ENCODE measurements at places on chromosomes 3 and 15.

DNA sequence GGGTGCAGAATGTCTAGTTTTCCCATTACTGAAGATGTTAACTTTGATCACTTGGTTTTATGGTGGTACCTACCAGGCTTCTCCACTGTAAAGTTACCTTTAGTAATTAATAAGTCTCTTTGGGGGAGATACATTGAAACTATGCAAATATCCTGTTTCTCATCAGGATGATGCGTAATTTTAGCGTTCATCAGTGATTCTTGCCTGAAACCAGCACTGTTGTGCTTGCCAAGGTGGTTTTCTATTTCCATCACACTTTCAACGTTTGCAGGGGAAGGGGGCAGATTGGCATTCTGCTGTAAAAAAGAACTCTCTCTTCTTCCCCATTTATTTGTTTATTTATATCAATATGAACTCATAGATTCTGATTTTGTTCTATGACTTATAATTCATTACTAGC is 61.0 kb downstream of the SSR3 start:
- DNase-seq, result no peak

DNA sequence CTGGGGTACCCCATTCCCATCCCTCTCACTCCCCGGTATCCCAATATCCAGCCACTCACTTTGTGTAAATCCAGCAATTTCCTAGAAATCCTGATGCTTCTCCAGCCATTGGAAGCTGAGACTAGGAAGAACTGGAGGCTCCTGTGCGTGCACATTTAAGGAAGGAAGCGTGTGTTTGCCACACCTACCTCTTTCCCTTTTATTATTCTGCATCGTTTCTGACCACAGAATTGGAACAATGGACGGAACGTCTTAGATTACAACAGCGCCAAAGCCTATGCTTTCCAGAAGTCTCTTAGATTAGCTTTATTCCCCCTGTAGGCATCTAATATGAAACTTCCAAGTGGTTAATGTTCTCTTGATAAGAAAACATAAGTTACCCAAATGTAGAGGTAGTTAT is 234.8 kb upstream of the TRIM42 start:
- no peak for DNase-seq

DNA sequence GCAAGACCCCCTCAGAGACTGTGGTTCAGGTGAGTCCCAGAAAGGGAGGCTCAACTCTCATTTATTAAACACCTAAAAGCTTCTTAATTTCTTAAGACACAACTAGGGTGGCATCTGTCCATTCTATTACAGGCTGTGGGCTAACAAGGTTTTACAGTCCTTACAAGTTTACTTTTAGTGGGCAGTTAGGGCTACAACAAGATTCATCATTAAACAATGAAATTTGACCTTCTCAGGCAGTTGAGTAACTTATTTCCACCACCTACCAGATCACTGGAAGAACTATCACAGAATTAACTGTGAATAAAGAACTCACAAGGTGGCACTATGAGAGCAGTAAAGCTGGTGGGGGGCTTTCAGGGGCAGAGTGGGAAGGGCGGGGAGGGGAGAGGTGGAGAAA is 132.6 kb downstream of the PLD1 start:
- DNase-seq, result no peak

GRCh38 chr15:31296646-31297574 is 29.7 kb upstream of the KLF13 start:
- no peak for DNase-seq

GRCh38 chr15:79849789-79850188 is 47.0 kb downstream of the MTHFS start:
- DNase-seq, result no peak

DNA sequence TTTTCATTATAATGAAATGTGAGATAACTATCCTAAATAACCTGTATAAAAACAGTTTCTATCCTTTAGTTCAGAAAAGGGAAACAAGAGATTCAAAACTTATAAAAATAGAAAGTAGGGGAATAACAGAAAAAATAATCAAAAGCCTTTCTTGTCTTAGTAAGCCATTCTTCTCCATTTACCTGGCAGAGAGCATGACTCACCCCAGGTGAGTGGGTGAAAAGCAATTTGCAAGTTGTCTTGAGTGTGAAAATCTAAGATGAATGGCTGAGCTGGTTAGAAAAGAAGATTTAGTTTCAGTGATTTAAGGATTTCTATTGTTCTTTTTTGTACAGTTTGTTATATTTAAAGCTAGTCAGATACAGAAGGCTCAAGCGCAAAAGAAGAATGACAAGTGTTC is 702.0 kb downstream of the GRM7 start:
- DNase-seq, result no peak

- DNase-seq, result no peak
These were observed 233.3 kb downstream of the NLGN1 start for GRCh38 chr3:173630849-173631248.

DNA sequence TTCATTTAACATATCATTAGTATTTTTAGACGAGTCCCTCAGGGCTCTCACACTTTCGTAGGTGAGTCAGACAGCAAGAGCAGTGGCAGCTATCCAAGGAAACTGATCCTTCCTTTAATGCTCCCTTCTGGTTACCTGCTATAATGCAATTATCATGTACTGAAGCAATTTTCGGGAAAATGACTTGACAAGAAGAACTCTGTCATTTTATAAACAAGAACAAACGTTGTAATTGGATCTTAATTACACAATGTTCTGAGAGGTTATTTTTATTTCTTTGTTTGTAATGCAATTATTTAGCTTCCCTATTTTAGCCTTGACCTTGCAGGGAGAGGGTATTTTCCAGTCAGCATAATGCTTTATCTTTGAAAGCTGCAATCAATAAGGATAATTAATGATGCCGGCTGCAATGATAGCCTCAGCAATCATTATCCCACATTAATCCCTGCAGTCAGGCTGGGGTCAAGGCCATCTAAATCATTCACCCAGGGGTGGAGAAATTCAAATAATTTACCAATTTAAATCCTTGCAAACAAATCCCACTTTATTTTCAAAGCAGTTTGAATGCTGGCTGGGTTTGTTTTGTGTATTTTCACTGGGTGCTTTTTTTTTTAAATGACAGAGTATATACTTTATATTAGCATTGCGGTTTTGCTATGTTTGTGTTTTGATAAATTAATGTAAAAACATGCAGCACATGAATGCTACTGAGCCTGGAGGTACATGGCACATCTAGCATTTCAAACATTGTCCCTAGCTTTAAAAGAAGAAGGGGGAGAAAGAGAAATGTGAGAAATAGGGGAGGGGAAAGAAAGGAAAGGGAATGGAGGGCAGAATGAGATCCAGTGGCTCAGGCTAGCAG is 249.9 kb downstream of the SHOX2 start:
- DNase-seq, result peak; percentile 60

GRCh38 chr3:68306571-68306970 is 625.8 kb downstream of the TAFA4 start:
- no peak for DNase-seq

GRCh38 chr3:187684880-187685279 is 14.7 kb upstream of the SST start:
- DNase-seq, result no peak

GRCh38 chr3:80096909-80097308 is 329.1 kb upstream of the ROBO1 start:
- no peak for DNase-seq

DNA sequence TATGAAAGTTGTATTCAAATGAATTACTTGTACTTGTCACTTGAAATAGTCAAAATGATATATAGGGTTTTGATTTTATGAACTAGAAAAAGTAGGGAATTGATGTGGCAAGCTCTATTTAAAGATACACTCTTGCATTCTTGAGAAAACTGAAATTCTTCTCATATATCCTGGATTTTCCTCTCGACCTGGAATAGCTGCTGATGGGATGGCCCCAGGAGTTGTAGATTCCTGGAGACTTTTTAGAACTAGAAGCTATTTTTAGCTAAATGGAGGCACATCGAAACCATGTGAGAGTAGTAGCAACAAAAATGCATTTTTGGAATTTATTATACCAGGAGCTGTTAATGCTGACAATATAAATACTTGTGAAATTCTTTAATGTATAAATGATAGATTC is 125.9 kb downstream of the LEKR1 start:
- no peak for DNase-seq

- DNase-seq, result no peak
These were observed 127.7 kb downstream of the LRRK1 start for GRCh38 chr15:101046826-101047225.

GRCh38 chr3:65268426-65268825 is 580.6 kb upstream of the ADAMTS9 start:
- no peak for DNase-seq

DNA sequence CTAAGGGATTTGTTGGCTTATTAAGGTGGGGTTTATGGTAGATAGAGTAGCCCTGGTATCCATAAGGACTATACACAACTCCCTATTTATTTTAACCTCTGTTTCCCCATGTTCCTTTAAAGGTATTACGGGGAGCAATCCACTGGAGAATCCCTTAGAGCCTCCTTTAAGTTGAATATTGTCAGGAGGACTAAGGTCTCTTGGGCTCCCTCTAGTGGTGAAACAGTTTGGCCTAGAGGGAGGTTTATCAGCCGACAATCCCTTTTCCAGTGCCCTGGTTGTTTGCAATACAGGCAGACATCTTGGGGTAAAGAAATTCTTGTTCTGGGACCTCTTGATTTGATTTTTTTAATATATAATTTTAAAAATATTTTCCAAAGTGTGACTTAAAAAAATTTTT is 12.9 kb downstream of the OPA1 start:
- DNase-seq, result peak; percentile 64

DNA sequence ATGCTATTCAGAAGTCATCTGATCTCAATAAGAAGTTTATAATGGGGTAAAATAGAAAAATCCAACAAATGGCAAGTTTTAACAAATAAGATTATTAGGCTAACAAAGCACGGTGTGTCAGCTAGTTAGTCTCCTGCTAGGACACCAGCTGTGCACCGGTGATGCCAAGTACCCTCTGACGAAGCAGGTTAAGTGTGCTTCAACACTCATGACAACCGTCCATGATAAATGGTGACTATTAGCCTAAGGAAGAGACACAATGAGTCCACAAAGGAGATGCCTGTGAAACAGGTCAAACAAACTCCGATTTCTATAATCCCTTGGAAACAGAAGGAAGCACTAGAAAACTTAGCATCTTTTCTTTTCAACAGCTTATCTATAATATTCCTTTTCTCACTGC is 36.5 kb downstream of the ATP13A3 start:
- peak; percentile 68 for DNase-seq

- DNase-seq, result no peak
These were observed 367.6 kb downstream of the UNC13C start for GRCh38 chr15:54345827-54346226.

GRCh38 chr3:12180218-12180617 is 21.5 kb upstream of the TIMP4 start:
- no peak for DNase-seq

DNA sequence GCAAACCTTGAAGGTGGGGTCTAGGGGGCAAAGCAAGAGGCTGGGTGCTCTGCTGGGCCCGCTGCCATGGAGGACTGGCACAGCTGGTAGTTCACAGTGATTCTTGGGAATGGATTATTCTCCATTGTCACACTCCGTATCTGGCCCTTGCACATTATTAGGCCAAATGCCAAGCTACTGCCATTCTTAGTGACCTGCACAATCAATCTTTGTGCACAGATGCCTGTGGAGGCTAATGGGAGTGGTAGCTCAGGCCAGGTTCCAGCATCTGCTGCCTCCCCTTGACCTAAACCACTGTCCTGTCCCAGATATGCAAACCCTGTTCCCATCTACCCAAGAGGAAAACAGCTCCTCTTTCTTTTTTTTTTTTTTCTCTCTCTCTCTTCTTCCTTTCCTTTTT is 67.5 kb downstream of the TIPARP start:
- DNase-seq, result no peak

- no peak for DNase-seq
These were observed 14.2 kb upstream of the RPP14 start for GRCh38 chr3:58291671-58292338.

DNA sequence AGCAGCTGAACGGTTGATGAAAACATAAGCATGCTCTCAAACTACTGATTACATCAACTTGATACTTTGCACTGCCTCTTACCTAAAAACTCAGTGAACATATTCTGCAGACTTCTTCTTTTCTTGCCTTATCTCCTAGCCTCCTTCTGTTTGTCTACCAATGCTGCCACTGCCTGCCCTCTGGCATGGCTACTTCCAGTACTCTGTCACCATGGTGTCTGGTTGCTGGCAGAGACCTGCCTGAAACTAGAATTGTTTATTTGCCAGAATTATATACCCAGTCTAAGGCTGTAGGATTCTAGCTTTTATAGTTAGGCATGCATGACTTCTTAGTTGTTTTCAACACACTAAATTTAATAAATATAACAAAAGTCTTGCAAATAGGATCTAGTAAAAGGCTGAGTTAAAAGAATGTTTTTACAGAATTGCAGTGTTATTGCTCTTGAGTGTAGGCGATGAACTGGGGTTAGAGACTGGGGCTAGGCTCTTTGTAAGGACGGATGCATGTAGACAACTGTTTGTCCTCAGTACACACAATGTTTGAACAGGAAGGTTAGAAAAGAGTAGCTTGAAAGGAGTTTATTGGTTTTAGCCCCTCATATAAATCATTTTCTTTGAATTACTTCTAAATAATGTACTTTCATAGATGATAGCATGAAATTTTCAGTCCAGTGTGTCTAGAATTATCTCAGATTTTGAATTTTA is 116.3 kb downstream of the KCNAB1 start:
- DNase-seq, result no peak

DNA sequence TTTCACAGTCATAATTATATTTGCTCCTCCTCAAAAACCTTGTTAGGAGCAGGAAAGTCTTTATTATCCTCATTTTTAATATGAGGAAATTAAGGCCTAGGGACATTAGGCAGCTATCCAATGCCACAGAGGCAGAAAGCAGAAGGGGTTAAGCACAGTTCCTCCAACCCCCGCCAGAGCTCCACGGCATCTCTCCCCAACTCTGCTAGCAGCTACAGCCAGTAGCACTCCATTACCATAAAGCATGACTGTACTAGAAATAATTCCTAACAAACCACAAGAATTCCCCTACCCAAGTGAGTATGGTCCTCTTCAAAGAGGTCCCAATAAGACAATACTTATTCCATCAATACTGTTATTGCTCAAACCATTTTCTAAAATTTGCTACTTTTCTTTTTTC is 9.8 kb downstream of the HEG1 start:
- no peak for DNase-seq

GRCh38 chr15:74724570-74725224 is 631 bp downstream of the CYP1A1 start:
- DNase-seq, result no peak

- DNase-seq, result no peak
These were observed 1352.2 kb downstream of the SI start for GRCh38 chr3:163726125-163726524.

- no peak for DNase-seq
These were observed 63.9 kb downstream of the ADCY5 start for GRCh38 chr3:123385001-123385401.

- no peak for DNase-seq
These were observed 23.4 kb downstream of the BMF start for GRCh38 chr15:40085266-40085665.

DNA sequence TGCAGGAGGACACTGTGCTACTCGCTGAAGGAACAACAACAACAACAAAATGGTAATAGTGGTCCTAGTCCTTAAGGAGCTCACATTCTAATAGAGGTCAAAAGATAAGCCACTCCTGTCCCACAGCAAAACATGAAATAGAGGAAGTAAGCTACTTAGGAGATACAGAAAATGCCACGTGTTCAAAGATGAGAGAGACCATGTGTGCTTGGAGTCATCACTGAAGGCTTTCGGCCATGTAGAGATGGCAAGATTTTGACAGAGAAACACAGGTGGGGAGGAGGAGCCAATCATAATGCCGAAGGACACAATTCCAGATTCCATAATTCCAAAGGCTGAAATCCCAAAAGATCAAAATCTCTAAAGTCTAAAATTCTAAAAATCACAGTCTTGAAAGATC is 24.8 kb upstream of the RIOX2 start:
- no peak for DNase-seq
